Mucosa of descending colon (tissue), 3 donors: ENCODE measurements at places on chromosomes 6 and 20. TPM values are rescaled to one million over a fixed set of nuclear protein-coding genes. Genes with fewer than 3 reads are reported as not detected.

FAXC gene
- 1.0 TPM for total RNA-seq

GHRH gene
- not detected for total RNA-seq

CCM2L gene
- total RNA-seq = 1.8 TPM

DNA sequence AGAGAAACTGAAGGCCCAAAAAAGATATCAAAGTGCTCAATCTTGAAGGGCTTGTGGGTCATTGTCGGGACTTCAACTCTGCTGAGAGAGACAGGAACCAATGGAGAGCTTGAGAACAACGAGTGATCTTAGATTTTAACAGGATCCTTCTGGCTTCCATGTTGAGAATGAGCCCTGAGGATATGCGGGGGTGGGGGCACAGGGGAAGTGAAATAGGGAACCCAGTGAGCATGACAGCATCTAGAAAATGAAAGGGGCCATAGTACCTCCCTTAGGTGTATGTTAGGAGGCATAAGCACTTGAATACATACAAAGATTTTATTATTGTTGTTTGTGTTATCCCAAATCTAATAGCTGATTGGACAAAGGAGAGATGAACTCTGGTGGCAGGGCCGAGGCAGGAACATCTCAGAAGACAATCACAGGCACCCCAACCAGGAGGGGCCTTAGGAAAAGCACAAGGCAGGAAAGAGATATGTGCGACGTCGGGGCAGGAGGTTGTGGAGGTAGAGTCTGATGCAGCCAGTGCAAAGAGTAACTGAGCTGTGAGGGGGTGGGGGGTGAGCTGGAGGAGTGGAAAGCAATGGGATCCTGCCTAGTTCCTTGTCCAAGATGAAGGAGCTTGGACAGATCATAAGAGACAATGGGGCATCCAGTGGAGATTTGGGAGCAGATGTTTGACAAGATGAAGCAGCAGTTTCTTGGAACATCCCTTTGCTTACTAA lies 10.4 kb downstream of the TGM6 start:
- no peak for DNase-seq

DNA sequence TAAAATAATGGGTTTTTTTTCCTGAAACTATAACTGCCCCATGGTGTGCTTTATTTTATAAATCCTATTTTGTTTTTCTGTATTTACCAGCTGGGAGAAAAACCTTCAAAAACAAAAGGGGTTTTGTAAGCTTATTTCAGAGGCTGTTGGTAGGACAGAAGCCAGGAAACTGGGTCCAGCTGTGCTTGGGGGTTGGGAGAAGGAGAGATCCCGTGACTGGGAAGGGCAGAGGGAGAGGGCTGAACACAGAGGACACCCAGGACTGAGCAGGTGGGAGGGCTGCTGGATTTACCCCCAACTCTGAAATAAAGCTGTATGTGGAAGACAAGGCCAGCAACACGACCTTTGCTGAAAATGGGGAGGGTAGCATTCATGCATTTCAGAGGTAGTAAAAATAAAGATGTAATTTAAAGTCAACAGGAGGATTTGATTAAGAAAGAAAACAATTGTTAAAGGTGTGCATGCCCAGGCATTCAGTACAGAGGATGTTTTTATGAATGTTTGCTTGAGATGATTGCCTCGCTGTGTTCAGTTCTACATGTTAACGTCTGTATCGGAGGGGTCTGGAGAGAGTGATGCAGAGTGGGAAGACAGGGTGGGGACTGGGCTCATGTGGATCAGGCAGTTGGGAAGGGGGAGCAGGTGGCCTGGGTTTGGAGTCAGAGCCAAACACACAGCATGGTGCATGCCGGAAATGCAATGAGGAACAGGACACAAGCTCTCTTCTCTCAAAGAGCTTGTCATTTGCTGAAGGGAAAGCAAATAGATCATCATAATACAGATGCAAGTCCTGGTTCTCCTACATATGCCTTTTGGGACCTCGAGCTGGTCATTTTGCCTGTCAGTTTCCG lies 21.4 kb downstream of the ARFGEF3 start:
- DNase-seq = peak; percentile 36

DNA sequence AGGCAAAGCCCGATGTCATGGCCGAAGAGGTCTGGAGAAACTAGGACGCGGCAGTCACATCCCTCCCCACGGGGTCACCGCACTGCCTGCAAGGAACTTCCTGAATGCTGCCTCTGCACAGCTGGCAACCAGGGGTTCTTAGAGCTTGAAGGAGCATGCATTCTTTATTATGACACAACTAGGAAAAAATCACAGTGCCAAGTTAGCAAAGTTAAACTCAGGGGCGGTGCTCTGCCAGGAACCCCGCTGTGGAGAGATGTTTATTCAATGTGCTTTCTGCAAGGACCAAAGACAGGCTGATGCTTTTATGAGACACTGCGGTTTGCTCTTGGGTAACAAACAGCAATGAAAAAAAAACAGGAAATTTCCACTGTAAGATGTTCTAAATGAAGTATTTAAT lies 287.3 kb upstream of the FOXQ1 start:
- DNase-seq = no peak

DNA sequence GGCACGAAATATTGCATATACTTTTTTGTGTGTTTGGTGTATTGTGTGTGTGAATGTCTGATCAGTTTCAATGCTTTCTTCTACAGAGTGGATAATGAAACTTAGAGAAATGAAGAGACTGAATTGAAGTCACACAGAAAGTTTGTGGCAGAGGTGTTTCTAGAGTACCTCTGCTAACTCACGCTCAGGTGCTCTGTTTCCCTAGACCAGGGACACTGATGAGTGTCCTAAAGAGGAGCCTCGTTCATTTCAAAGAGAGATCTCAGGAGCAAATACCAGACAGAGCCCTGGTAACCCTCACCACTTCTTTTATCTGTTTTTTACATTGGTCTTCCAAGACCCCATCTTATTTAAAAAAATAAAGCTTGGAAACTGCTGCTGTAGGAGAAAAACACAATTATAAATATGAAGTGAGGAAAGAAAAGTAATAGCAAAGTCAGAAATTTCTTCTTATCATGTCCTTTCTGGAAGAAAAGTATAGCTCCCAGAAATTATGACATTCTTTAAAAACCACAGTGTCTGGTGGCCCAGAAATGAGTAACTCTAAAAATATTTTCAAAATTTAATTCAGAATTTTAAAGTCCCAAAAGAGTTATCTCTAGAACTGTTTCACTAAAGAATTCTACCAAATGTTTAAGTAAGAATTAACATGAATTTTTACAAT lies 720.6 kb downstream of the RFPL4B start:
- DNase-seq = no peak

DNA sequence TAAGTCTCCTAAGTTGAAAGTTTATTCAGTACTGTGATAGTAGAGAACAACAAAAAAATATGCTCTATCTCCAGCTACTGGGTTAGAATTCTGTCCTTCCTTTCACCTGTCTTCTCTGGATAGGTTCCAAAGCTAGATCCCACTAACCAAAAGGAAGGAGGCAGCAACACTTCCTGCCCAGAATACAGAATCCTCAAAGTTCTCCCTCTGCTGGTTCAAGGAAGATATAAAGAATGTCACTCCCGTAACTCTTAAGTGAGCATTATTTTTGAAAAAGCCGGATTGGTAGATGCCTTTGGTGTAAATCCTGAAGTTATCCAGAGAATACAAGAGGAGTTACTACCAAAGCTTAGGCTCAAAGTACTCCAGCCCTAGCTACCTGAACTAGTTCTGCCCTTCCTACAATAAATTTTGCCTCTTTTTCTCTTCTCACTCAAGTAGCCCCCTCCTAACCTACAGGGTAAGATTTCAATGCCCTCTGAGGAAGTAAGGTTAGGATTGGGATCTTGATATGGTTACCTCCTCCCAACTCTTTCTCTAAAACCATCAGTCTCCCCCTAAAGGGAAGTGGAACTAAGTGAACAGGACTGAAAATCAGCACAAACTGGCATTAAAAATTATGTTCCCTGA lies 26.0 kb upstream of the CRIP3 start:
- DNase-seq = no peak

GRCh38 chr6:41302638-41303037 lies 16.2 kb upstream of the TREM1 start:
- DNase-seq = no peak

DNA sequence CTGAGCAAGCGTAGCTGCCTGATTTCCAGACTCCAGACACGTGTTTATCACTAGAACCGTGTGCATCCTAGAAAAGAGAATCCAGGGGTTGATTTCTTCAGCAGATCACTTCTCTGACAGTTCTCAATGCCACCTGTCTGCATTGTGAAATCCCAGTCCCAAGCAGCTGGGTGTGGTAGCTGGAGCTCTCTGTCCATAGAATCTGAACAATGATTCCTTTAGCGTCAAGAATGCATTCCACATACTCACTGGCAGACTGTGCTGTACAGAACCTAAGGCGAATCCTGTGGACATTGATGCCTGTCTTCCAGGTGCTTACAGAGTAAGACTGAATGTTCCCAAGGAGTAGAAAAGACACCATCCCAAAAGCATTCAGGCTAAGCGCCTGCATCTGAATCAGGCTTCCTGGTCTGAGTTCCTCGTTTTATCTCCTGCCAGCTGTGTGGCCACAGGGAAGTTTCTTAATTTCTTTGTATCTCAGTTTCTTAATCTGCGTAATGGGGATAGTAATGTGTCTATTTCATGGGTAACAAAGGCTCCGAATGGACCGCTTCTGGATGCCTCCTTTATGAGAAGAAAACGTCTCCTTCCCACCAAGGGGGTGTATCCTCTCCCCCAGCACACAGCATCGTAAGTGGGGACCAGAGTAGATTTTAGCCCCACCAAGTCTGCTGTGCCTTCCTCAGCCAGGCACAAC lies 10.4 kb upstream of the TRAF3IP2 start:
- DNase-seq = no peak

- peak; percentile 90 for DNase-seq
Observed at GRCh38 chr6:168370310-168370991, 50.9 kb upstream of the DACT2 start.
